GM06990 (cell line): ENCODE measurements at places on chromosomes 1 and 21.

- DNase-seq = no peak
These were observed 16.9 kb downstream of the CAPZB start for GRCh38 chr1:19468397-19468956.

DNA sequence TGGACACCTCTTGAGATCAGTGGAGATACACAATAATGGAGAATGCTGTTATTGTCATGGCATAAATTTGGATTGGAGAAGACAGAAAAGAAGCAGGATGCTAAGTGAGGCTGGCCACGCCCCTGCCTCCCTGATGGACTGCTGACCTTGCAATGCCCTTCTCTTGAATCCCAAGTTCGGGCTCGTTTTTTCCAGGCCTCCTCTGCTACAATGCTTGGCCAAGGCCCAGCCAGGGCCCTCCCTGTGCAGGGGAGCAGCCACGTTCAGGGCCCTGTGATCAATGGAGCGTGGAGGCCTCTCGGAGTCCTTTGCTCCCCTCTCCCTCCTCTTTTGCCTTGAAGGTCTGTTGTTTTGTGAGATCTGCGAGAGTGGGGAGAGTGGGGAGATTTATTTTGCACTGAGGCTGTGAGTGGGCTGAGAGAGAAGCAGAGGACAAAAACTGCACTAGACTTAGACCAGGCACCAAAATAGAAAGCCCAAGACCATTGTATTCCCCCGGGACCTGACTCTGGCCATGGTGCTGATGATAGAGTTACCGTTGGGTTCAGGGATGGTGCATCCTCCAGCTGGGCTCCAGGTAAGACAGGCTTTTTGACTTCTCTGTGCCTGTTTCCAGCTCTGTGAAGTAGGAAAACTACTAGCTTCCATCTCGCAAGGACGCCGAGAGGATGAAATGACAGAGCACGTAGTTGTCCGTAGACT, 268.6 kb downstream of the KAZN start:
- DNase-seq = no peak

DNA sequence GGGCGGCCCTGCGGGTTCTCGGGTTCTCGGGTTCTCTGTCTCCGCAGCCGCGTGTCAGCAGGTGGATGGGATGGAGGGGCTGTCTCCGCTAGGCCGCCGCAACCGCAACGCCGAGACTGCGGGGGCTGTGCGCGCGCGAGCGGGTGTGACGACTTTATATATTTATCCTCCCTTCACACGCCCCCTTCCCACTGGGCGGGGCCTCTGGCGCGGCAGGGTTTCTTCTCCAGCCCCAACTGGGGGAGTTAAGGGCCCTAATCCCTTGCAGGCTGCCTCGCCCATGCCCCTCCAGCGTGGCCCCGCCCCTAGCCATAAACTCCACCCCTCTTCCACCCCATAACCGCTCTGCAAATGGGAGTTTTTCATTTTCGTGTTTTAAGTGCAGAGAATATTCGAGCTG, 3.4 kb downstream of the IGSF21 start:
- DNase-seq = no peak

DNA sequence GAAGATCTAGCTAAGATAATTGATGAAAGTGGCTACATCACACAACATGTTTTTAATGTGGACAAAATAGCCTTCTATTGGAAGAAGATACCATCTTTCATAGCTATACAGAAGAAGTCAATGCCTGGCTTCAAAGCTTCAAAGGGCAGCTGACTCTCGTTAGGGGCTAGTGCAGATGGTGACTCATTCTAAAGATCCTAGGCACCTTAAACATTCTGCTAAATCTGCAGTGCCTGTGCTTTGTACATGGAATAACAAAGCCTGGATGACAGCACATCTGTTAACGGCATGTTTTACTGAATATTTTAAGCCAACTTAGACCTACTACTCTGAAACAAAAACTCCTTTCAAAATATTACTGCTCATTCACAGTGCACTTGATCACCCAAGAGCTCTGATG, 65.6 kb upstream of the USP24 start:
- DNase-seq = no peak

DNA sequence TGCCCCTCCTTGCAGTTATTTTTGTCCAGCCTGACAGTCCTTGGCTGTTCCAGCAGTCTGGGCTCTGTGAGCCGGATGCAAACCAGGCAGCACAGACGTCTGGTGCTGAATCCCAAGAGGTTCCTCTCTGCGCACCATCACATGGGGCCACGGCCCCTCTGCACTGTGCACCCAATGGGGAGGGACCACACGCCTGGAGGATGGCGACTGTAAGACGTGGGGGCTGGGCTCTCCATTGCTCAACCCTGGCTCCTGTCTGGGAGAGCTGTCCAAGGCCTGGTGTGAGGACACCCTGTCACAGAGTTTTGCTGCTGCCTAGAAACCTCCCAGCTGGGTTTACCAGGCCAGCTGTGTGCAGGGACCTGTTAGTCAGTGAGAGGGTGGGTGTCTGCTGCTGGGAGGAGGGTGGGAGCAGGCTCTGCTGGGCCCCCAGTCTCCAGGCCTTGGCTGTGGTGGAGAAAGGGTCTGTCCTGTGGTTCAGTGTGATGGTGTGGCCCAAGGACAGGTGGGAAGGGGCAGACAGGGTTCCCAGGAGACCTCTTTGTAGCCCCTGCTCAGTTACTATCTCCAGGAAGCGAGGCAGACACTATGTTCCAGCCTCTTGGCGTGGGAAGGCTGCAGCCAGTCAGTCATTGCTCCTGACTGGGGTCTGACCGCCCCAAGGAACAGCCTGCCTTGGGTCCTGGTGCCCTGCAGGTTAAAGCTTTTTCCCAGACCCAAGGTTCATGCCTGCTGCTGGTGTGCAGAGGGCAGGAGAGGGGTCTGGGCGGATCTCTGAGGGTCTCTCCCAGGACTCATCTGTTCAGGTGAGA, 13.8 kb downstream of the HEYL start:
- DNase-seq = no peak

GRCh38 chr1:95520390-95520789, 286.4 kb downstream of the RWDD3 start:
- no peak for DNase-seq

- no peak for DNase-seq
These were observed 50.9 kb downstream of the KCND3 start for GRCh38 chr1:111938536-111938935.

DNA sequence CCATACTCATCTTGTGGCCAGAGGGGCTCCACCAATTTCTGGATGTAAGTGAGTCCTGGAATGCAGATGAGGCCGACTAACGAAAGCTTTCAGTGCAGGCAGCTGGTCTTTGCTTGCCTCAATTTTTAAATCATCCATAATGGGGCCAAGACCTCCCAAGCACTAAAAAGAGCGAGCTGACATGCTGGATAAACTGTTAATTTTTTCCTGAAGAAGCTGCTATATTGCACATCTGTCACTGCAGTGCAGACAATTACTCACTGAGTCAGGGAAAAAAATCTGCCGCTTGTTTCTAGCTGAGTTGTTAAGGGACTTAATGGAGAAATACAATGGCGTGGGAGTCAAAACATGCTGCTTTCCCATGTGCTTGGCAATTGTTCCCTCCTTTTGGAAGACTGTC, 205.5 kb downstream of the GPATCH2 start:
- DNase-seq = no peak
